ENCODE measurements at places on chromosomes 3 and 15.

GRCh38 chr3:99783011-99783573 lies 34.6 kb upstream of the CMSS1 start:
- DNase-seq = no peak

DNA sequence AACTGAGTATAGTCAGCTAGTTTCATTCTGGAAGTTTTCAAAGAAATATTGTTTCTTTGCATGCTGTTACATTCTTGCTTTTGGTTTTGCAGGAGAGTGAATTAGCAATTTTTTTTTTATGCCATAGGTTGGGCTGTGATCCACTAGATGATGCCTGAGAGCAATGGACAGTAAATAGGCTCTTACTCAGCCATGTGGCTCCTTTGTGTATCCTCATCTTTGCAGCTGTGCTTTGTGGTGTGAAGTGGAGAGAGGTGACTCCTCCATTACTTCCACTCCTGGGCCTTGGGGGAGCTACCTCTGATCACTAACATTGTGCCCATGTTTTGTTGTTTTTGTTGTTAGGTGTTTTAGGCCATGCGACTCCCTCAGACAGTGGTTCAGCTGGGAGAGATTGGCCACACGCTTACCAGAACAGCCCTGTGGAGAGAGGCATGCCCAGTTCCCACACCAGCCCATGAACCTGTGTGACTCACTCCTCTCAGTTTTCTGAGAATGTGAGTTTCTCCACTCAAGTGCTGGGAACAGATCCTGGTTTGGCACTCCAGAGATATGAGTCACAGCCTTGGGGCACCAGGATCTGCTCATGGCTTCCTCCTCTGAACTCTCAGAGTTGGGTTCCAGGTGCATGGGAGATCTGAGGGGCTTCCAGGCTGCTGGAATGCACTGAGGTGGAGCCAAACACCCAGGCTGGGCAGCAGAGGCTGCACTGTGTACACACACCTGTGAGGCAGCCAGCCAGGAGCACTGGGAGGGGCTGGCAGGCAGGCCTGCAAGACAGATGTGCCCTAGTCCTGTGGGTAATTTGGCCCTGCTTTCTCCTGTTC lies 785.3 kb downstream of the ROBO2 start:
- DNase-seq = no peak

- no peak for DNase-seq
These were observed 88.3 kb upstream of the UBE3A start for GRCh38 chr15:25527118-25527517.

- DNase-seq = no peak
These were observed 367.6 kb upstream of the NDN start for GRCh38 chr15:24054547-24055245.

GRCh38 chr3:138092023-138092422 lies 23.4 kb downstream of the DZIP1L start:
- DNase-seq = no peak

- no peak for DNase-seq
These were observed 200.7 kb downstream of the RPLP1 start for GRCh38 chr15:69653306-69653705.

GRCh38 chr3:133895208-133896001 lies at the start of gene RAB6B:
Gene RAB6B (minus strand): TSS chr3:133895882. CDS start chr3:133895466, 416 bp downstream.
- DNase-seq = peak; percentile 35

- DNase-seq = no peak
These were observed 511.3 kb downstream of the OCA2 start for GRCh38 chr15:27587810-27588209.

DNA sequence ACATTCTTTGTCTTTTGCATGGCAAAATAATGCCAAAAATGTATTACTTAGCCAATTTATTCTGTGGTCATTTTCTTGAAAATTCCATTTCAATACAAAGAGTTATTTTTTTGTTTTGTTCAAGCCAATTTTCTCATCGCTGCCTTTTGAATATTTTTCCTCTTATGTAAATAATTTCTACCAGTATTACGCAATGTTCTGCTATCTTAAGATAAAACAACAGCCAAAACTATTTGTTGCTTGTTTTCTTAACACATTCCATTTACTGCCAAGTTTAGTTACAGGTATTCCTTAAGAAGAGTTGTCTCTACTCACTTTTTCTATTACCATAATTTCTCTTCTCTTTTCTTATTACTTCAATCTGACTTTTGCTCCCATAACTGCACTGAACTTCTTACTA lies 163.1 kb downstream of the ROBO1 start:
- DNase-seq = no peak

GRCh38 chr3:33318710-33319380 lies 41.6 kb downstream of the FBXL2 start:
- DNase-seq = no peak

GRCh38 chr3:3737531-3737930 lies 61.7 kb upstream of the LRRN1 start:
- no peak for DNase-seq

DNA sequence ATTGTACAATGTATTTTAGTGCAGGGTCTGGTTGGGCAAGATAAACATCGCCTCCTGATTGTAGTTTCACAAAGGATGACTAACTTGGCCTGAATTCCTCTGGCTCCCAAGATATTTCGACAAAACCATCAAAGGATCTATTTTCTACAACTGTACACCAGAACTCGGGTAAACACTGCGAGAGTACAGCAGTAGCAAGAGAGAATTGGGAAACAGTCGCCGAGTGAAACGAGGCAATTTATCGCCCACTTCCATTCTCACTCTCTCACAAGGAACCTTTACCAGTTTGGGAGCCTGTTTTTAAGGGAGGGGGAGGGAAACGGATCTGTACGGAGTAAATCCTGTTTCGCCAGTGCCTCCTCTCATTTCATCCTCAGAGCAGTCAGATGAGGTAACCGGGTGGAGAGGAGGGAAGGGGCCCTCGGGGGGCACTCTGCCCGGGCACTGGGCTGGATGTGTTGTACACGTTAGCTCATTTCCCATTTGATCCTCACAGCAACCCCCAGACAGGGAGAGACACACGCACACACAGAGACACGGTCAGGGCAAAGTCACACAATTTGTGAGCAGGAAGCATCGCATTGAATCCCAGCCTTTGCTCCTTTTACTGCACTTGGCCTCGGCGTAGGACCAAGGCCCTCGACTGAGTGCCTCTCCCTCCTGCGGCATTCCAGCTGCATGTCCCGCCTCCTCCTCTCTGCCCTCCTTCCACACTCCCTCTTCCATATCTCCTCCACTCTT lies 120.1 kb downstream of the LIPC start:
- DNase-seq = no peak

GRCh38 chr3:63352008-63352279 lies 73.8 kb downstream of the SYNPR start:
- no peak for DNase-seq

DNA sequence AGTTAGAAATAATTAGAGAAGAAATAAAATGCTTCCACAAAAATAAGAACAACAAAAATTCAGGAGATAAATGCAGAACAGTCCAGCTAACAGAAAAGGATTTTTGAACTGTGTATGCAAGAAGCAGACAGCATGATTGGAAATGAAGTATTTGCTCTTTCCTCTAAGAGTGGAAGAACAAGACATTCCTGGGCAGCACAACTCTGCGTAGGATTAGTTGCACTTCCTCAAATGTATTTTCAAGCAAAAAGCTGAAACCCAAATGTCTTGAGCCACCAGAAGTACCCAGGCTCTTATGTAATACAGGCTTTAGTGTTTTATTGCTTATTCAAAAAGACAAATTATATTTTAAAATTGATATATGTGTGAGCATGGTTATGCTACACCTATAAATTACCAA lies 127.2 kb downstream of the ZBTB20 start:
- no peak for DNase-seq

- DNase-seq = no peak
These were observed 724.1 kb downstream of the GRM7 start for GRCh38 chr3:7585052-7585451.

DNA sequence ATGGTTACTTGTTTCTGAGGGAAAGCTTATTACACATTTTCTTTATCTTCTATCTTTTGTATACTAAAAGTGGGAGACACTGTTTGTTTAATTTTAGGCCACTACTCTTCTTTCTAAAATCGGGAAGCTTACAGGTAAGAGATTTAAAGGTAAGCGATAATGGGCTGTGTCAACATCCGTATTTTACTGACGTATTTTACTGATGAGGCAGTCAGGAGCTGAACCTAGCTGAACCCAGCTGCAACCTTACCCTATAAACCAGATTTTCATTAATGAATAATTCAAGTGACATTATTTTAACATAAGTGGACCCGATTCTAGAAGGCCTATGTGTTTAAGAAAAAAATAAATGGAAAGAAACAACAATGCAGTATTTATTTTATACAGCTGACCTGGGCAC lies 13.1 kb downstream of the PSMD6 start:
- no peak for DNase-seq

- DNase-seq = no peak
These were observed 55.6 kb upstream of the STXBP5L start for GRCh38 chr3:120852412-120852811.

GRCh38 chr15:71043373-71043772 lies 71.9 kb upstream of the THSD4 start:
- DNase-seq = no peak

GRCh38 chr15:92979011-92979701 lies 79.0 kb downstream of the CHD2 start:
- no peak for DNase-seq

- DNase-seq = no peak
These were observed 556.8 kb downstream of the NSUN3 start for GRCh38 chr3:94619643-94620042.

DNA sequence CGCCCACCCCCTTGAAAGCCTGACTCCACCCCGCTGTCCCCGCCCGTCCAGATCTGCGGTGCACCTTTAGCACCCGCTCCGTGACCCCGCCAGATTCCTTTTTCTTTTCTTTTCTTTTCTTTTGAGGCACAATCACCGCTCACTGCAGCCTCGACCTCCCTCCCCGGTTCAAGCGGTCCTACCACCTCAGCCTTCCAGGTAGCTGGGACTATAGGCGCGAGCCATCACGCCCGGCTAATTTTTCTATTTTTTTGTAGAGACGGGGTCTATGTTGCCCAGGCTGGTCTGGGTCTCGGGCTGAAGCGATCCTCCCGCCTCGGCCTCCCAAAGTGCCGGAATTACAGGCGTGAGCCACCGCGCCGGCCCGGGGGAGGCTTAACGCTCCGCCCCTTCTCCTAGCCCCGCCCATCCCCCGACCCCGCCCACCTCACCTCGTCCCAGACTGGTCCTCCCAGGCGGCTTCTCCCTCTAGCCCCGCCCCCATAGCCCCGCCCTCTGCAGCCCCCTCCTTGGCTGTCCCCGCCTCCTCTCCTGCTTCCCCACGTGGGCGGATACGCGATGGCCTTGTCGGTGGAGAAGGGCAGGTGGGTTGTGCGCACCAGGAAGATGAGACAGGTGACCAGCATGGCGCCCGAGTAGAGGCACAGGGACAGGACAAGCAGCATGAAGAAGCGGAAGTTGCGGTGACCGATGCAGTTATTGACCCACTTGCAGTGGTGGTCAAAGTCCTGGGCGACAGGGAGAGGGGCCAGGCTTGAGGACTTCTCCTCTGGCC lies 3.2 kb downstream of the ZDHHC19 start:
- no peak for DNase-seq

DNA sequence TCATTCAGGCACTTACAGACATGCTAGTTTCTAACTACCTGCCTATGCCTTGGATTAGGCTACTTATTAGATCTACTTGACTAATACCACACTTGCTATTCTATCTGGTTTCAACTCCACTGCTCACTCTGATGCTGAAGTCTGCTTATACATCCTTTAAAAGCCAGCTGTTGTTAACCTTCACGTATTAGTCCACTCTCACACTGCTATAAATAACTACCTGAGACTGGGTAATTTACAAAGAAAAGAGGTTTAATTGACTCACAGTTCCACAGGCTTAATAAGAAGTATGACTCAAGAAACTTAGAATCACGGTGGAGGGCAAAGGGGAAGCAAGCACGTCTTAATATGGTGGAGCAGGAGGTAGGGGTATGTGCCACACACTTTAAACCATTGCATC lies 47.7 kb upstream of the ANKRD28 start:
- no peak for DNase-seq

GRCh38 chr15:69996321-69997160 lies 101.2 kb downstream of the TLE3 start:
- DNase-seq = peak; percentile 73

DNA sequence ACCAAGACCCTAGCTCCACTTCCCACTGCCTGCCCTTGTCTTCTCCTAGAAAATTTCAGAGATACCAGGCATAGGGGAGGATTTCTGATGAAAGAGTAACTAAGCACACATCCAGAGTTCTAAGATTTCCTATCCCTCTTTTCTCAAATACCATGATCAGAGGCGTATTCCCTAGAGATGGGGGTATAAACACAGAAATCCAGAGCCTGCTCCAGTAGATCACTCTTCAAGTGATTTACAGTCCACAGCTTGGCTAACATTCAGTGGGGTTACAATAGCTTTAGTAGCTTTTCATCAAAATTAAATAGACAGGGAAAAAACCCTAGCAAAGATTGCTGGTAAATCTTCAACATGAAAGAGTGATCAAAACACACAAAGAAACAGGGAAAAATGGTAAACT lies 800.7 kb upstream of the GRM7 start:
- DNase-seq = no peak

GRCh38 chr3:66104535-66104934 lies 65.8 kb upstream of the MAGI1 start:
- DNase-seq = no peak

DNA sequence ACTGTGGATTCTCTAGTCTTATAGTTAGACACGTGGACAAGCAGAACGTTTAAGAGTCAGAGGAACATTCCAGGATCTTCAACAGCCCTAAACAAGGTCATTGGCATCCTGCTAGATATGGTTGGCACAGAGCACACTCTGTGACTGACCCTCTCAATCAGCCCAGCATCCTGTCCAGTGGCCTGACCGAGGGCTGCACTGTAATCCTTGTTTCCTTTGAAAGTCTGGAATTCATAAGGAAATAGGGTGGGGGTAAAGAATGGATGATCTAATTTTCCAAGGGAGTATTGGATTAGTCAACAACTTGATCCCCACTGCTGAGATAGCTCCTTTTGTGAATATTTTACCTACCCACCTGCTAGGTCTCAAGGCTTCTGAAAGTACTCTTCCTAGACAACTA lies 94.5 kb upstream of the DLG1 start:
- DNase-seq = no peak

DNA sequence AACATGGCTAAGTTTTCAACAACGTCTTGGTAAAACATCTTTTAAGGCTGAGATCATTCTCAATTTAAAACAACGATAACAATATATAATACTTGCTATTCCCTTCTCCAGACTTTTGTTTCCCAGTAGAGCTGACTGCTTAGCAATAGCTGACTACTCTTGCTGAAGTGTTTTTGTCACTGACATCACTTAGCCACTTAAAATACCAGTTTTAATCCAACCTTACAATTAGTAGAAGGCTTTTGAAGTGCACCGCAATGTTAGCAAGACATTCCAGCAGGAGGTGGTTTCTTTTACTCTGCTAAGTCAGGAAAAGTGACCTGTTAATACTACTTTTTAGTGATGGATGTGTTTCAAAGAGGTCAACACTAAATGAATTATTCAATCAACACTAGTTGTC lies 28.7 kb upstream of the GBE1 start:
- no peak for DNase-seq

DNA sequence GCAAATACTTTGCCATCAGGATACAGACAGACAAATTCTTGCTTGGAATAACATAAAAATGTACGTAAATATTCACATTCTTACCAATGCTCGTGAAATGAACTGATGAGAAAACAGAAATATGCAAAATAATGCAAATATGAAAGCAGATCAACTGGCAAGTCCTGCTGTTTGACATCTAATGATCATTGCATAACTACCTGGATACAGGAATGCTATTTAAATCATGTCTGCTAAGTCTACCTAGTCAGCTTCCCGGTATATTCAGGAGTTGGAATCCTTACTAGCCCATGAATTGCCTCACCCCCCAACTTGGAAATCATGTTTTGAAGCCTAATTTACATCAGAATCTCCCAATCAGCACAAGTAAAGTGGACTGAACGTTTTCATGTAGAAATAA lies 230.6 kb downstream of the CHL1 start:
- DNase-seq = peak; percentile 94

- DNase-seq = no peak
These were observed 123.3 kb upstream of the PLXNA1 start for GRCh38 chr3:126859415-126860246.

All from NCI-H526 treated with DMSO at 0.1 percent for 48 hours (cell line).